CD4-positive, alpha-beta T cell (primary cell): ENCODE measurements at places on chromosomes 2 and 18.

DNA sequence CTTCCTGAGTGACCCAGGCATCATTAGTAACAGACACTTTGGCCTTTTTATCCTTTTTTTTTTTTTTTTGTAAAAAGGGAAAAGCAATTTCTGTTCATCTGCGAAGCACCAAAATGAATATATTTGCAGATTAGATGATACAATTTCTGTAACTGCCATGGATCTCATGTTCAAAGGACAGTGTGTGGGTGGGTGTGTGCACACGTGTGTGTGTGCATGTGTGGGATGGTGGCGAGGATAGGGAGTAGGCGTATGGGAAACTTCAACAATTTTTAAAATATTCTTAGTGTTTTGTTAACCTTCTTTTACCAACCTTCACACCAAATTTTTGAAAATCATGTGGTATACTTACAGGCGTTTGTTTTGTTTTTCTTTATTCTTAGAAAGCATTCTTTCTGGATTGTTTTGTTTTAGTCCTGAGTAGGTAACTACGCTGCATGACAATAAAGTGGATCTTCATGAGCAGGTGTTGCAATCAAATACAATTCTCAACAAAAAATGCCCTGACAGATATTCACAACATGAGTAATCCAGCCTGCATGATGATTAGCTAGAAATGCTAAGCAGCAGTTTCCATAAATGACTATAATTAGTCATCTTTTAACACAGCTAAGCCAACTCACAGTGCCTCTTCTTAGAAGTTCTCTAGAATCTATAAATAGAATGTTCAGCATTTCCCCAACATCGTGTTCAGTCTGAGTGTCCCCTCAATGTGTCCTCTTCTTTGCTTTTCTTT, 53.5 kb upstream of the RMDN2 start:
- DNase-seq: no peak

- DNase-seq: no peak
These were observed 72.6 kb upstream of the PID1 start for GRCh38 chr2:229343661-229344060.

DNA sequence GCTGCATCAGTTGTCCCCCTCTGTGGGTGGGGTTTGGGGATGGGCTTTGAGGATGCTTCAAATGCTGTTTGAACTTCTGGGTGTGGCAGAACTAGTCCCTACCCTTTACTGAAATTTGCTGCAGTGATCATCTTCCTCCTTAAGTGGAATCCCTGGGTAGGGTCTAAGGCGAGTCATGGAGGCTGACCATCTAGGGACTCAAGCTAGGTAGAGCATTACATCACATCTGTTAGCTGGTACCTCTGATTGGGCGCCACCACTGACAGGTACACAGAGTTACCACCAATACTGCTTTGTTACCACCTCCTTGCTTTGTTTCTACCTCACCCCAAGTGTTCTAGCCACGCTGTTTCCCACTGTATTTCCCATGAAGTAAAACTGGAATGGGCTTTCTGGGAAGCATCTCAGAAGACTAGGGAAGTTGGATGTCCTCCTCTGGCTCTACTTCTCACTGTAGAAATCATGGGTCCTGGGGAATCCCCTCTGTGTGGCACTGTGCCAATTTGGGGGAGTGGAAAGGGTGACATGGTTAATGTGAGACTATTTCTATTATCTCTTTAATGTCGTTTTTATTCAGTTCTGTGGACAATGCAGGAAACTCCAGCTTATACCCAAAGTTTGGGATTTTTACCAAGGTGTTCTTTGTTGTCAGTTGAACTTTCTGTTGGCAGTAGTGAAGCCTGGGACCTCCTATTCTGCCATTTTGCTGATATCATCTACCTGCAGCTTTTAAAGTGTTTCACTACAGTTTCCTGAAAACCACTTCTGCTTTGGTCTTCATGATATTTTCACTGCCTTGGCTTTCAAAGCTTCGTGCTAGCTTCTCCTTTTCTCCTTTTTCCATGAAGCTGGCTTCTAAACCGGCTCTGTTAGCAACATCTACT, 14.5 kb upstream of the SULT1C4 start:
- DNase-seq: no peak

GRCh38 chr2:152063325-152063924, 35.4 kb downstream of the CACNB4 start:
- DNase-seq: no peak

DNA sequence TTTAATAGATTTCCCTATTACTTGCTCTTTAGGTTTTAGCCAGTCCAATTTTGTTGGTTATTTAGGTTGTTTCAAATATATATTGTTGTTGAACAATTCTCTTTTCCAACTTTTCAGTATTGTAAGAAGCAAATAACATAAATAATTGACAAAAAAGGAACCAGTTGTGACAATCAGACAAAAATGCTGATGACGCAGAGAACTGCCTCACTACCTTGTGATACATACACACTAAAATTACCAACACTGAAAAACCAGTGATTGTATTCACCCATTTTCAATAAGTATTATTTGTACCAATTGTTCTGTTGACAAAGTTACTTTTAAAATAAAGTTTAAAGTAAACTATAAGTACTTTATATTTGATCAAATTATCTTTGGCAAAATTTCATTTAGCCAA, 43.1 kb upstream of the NABP1 start:
- DNase-seq: no peak

- DNase-seq: no peak
These were observed 37.8 kb upstream of the TMEM182 start for GRCh38 chr2:102724016-102724490.

DNA sequence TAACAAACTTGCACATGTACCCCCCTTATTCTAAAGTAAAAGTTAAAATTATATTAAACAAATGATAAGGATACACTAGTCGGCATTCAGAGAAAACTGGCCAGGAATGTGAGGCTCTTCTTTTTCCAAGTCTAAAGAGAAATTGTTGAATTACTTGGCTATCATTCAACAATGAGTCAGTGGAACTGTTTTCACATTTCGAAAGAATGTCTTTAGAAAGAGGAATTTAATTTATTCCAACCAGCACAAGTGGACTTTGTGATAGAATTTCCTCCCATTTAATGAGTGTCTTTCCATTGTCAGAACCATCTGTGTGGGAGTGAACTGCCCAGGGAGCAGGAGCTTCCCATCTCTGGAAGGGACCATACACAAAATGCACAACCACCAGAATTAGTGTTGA, 792.2 kb downstream of the EPHA4 start:
- DNase-seq: no peak

DNA sequence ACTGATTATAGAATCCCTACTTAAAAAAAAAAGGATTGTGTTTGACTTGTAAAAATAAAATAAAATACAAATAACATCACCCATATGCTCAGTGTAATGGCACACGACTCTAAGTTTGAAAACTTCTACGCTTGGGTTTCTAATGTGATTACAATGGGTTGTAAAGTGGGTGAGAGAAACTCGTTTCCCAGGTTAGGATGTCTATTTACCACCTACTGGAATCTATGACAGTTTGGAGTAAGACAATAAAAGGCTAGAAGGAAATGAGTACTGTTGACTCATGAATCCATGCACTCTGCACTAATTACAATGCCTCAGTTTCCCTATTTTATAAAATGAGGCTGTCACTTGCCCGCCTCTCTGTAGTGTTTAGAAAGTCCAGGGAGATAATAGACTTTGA, 204.2 kb upstream of the FBXO11 start:
- no peak for DNase-seq

DNA sequence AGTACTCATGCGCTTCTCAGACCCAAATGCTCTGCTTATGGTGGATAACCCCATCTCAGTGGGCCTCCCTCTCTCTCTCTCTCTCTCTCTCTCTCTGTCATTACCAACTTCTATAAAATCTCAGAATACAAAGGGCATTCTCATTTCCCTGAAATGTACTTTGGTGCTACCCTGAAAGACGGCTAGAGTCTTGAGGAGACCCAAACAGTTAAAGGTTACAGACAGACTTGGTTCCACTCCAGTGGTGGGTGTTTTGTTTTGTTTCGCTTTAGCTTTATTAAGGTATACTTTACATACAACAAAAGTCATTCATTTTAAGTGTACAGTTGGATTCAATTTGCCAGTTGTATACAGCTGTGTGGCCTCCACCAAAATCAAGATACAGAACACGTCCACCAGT, 60.9 kb downstream of the BCL11A start:
- no peak for DNase-seq

- DNase-seq: no peak
These were observed 10.4 kb upstream of the UBE2E3 start for GRCh38 chr2:180970016-180970415.

DNA sequence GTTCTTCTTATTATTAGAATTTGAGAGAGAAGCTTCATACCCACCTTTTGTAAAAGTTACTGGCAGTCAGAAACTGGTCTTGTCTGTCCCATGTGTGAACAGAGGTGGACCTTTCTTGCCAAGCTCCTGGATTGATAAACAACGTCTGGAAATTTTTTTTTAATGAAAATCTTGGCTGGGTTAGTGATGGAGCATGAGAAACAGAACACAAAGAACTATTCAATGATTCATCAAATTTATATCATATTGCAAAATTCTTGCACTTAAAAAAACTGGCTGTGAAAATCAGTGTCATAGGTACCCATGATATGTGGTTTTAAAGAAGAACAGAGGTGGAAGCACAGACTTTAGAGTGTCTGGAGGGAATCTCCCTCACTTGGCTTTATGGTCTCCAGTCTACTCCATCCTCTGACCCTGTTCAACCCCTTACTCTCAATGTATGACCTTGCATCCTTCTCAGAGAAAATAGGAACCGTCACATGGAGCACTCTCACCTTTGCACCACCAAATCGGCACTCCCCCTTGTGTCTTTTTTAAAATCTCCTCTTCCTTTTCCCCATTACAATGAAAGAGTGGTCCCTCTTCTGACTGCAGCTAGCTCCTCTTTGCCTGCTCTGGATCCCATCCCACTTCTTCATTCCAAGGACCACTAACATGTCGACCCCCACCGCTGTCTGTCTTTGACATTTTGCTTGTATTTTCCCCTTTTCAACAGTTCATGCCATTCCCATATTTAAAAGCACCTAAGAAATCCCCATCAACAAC, 58.2 kb downstream of the COPS8 start:
- DNase-seq: no peak

GRCh38 chr2:42722320-42723190, 41.4 kb downstream of the OXER1 start:
- no peak for DNase-seq

DNA sequence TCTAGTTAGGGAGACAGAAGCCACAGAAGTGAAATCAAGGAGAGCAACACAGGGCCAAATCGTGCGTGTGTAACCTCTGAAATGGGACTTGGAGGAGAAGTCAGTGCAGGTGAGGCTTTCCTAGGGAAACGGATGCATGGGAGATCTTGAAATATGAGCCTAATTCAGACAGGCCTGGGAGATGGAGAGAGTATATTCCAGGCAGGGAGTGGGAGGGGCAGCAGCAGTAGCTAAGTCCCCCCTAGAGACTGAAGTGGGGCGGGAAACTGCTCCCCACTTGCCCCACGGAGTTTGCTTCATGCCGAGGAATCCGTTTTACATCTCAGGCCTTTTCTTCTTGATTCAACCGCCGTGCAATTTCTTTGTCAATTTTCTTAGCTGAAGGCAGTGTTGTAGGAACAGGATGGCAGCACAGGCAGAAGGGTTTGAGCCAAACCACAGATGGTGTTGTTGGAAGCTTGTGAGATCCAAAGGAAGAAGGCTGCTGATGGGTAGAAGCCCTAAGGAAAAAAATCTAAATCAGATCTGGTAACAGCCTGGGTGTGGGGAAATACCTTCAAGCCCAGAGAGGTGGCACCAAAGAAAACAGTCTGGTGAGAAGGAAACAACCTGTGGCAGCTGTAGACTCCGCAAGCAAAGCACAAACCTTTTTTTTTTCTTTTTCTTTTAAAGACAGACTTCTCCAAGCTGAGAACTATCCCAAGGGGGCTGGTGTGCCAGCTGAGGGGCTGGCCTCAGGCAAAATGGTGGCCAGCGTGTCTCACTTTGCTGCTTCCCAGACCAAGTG, 40.2 kb downstream of the EPAS1 start:
- DNase-seq: no peak

GRCh38 chr2:152925547-152926448, 207.4 kb downstream of the ARL6IP6 start:
- DNase-seq: peak; percentile 5

DNA sequence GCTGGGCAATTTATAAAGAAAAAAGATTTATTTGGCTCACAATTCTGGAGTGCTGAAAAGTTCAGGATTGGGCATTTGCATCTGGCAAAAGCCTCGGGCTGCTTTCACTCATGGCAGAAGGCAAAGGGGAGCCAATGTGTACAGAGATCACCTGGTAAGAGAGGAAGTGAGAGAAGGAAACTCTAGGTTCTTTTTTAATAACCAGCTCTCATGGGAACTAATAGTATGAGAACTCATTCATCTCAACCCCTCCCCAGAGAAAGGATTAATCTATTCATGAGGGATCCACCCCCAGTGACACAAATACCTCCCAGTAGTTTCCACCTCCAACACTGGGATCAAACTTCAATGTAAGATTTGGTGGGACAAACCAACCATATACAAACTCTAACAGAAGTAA, 129.0 kb downstream of the EVA1A start:
- no peak for DNase-seq

DNA sequence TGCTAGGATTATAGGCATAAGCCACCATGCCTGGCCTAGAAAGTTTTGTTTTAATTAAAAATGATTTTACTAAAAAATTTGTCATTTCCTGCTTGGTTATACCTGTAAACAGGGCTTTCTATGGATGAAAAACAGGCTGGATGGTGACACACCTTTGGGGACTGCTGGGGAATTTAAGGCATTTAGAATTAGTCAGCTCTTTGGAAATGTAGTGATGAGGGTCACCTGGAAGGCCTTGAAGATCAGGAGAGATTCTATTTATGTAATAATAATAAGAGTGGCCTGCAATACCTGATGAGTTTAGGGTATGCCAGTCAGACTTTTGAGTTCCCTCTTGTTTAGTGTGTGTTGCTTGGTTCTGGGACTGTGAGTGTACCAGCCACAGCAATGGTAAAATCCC, 51.1 kb downstream of the RALBP1 start:
- DNase-seq: no peak

DNA sequence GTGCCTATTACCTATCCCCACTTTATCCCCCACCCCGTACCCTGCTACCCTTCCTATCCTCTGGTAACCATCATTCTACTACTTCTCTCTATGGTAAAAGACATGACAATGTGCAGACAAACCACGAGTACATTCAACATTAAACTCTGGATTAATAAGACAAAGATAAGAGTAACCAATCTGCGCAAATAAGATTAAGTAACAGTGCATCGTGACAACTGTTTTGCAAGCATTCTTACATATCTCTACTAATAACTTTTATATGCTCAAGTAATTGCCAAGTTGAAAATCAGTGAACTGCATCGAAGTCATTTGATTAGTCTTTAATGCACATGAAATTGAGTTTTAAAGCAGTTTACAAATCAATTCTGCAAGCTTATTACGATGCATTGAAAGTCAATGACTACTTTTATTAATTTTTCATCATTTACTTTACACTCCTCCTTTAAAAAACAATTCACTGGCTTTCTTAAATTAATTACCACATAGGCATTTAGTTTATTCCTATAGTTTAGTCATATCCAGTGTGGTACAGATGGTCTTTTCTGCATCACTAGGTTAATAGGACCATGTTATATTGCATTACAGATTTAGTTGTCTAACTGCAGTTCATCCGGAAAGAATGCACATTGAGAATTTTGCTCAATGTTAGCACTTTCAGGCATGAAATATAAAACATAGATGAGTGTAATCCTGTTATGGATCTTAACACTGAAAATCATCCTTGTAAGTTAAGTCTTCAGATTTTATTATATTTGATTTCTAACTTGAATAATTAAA, 178.1 kb downstream of the GCA start:
- no peak for DNase-seq
